Activated CD4-positive, alpha-beta T cell treated with anti-CD3 and anti-CD28 coated beads for 24 hours (primary cell): ENCODE measurements at places on chromosomes 6 and 20.

GRCh38 chr6:150723345-150723658 is 123.6 kb downstream of the PLEKHG1 start:
- no peak for DNase-seq

DNA sequence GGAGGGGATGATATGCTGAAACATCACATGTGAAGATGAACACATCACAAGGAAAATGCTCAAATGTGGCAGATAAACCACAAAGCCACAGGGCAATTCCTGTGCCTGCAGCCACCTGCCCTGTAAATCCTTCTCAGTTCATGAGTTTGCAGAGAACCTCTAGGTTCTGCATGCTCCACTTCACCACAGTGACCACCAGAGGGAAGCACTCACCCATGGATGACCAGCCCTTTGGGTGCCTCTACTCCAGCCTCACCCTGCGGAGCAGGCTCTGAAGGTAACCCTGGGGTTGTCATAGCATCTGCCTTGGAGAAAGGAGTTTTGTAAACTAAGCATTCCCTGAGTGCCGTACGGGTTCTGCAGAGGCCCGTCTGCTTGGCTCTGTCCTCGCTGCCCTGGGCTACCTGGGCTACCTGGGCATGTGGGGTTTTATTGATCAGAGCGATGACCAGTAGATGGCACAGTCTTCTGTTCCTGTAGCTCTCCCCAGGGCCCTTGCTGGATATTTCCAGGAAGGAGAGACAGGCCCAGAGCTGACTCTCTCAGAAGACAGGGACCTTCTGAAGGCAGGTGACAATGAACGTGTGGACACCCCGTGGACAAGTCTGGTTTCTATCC is 31.7 kb upstream of the CST1 start:
- DNase-seq, result no peak

- no peak for DNase-seq
Observed at GRCh38 chr6:33746036-33746600, 587 bp downstream of the IP6K3 start.

DNA sequence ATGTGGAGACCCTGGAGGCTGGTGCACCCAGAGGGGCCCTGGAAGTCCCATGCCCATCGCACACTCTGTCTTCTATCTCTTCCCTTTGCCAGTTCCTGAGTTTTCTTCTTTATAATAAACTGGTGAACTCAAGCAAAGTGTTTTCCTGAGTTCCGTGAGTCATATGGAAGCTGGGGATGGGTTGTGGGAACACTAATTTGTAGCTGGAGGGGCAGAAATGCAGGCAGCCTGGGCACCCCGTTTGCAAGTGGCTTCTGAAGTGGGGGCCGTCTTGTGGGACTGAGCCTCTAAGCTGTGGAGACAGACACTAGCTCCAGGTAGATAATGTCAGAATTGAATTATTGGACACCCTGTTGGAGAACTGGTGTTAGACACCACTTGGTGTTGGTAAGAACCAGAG is 3.2 kb upstream of the PPP1R3G start:
- DNase-seq, result no peak

GRCh38 chr6:166483573-166484250 is 101.0 kb upstream of the MPC1 start:
- no peak for DNase-seq

DNA sequence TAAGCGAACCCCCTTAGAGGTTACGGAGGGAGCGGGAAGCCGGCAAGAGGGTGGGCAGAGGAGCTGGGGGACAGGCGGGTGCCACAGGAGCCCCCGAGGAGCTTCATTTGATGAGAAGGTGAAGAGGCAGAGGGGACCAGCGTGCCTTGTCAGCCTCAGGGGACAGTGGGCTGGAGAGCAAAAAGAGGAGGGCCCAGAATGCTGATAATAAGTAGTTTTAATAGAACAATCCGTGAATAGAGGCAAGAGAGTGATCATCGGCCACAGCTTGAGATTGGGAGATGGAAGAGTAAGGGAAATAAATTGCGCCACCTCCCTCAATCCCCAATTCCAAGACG is 1.3 kb downstream of the COL19A1 start:
- no peak for DNase-seq

DNA sequence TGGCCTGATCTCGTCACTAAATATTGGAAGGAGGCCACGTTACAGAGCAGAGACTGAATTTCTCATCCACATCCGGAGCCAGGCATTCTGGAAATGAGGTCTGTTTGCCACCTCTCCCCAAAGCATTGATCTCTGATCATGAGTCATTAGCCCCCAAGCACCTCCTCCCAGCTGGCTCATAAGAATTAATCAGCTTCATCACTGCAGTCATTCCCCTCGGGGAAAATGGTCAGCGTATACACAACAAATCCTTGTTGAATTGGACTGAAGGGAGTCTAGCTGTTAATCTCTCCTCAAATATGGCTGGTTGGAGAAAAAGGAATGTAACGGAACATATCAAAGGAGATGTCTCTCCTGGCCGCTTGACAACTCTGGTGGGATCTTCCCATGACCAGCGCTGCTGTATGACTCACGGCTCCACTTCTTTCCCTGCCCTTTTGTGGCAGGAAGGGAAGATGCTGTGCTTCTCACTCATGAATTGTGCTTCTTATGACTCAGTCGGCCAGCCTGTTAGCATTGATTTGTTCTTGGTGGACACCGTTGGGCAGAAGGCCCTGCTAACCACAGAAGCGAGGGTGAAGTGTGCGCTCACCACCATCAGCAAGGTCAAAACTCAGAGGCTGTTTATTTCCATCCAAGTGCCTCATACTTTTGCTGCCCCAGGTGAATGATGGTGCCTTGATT is 76.7 kb downstream of the RNF182 start:
- DNase-seq, result no peak

GRCh38 chr6:88301256-88301655 is 135.1 kb upstream of the CNR1 start:
- DNase-seq, result no peak

- DNase-seq, result no peak
Observed at GRCh38 chr6:68743099-68743498, 108.0 kb downstream of the ADGRB3 start.

- DNase-seq, result no peak
Observed at GRCh38 chr20:53495398-53496092, 98.1 kb downstream of the ZNF217 start.

DNA sequence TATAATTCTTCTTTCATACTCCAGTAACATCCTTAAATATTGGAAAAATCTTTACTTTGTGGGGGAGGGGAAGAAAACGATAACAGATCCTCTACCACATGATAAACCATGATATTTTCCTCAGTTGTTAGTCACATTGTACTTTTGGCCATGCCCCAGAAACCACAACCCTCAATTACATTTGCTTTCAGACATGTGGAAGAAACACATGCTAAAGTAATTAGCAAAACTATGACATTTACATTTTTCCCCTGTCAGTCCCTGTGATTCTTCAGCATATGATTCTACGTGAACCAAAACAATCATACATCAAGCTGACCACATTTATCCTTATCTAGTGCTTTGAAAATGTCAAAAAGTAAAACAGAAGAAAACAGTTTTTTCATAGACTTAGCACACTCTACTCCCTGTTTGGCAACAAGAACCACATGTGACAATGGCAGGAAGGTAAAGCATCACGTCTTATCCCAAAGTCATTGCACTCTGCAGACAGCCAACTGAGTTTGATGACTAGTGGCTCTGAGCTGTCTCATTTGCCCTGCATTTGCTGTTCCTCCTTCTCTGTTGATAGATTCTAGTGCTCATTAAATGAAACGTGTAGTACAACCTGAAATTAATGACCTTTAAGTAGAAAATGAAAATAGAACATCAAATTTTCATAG is 505.8 kb upstream of the MARCKS start:
- DNase-seq, result no peak

DNA sequence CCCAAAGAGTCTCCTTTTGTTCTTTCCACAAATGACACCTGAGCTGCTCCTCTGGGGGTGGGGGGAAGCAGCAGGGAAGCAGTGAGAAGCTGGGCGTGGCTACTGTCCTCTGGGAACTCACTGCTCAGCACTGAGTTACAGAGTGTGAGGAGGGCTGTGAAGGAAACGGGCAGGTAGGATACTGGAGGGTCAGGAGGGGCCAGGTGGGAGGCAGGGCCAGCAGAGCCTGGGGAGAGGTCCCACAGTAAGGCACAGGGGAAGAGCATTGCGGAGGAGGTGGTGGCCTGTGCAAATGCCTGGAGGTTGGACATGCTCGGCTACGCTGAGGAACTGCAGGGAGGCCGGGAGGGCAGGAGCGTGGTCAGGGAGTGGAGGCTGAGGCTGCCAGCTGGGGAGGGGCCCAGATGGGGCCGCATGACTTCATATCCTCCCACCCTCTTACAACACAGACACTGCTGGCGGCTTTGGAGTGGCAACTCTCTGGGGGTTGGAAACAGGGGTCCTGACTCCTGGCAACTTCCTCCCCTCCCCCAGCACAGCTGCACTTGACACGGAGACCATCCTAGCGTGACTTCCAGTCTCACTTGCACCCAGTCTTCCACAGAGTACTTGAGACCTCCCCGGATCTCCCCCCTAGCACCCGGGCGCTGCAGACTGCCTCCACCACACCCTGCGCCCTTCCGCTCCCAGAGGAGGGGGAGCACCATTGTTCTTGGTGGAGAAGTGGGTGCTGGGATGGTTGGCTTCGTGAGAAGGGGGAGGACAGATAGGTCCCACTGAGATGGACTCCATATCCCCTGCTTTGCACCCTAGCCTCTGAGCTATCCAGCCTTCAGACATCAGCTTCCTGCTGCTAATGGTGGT is 34.2 kb downstream of the RBM38 start:
- DNase-seq, result no peak

DNA sequence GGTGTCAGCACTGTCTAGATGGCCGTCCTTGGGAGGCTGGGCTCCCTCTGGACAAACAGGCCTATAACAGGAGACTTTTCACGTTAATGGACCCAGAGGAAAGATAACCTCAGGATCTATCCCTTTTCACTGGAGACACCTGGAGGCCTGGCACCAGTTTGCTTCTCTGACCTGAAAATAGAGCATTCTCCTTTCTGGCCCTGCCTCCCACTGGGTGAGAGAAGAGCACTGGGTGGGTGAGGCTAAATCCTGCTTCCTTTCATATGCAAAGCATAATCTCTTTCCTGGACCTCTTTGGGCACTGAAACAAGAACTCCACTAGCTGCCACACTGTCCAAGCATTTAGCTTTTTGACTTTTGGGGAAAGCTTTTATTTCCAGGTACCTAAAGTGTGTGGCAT is 78.3 kb downstream of the FOXO3 start:
- DNase-seq, result no peak

DNA sequence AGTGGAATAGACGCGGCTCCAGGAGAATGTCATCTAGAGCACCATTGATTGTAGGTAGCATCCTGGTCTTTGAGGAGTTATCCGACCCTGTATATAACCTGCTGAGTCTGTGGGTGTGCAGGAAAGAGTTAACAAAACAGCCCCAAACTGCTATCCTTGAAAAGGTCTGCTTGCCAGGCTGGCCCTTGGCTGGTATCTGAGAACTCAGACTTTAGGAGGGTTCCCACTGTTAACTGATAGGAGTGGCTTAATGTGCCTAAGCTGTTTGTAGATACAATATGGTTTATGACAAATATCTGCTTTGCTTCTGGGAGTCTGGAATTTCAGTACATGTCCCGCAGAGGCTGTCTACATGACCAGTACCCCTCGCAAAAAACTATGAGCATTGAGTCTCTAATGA is 27.6 kb upstream of the MCUR1 start:
- no peak for DNase-seq

- no peak for DNase-seq
Observed at GRCh38 chr20:41137614-41138474, 501 bp downstream of the PLCG1 start.

GRCh38 chr20:34526466-34526865 is 10.2 kb downstream of the DYNLRB1 start:
- no peak for DNase-seq

- DNase-seq, result no peak
Observed at GRCh38 chr6:111750753-111751673, 122.2 kb downstream of the FYN start.

DNA sequence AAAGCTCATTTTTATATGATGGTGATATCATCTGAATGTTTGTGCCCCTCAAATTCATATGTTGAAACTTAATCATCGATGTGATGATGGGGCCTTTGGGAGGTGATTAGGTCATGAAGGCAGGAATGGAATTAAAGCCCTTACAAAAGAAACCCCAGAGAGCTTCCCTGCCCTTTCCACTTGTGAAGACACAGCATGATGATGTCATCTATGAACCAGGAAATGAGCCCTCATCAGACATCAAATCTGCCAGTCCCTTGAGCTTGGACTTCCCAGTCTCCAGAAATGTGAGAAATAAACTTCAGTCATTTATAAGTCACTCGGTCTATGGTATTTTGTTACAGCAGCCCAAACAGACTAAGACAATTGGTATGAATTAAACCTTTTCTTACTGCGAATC is 153.1 kb downstream of the MYB start:
- DNase-seq, result no peak

GRCh38 chr20:5078399-5078958 is 41.3 kb downstream of the PCNA start:
- DNase-seq, result peak; percentile 60

DNA sequence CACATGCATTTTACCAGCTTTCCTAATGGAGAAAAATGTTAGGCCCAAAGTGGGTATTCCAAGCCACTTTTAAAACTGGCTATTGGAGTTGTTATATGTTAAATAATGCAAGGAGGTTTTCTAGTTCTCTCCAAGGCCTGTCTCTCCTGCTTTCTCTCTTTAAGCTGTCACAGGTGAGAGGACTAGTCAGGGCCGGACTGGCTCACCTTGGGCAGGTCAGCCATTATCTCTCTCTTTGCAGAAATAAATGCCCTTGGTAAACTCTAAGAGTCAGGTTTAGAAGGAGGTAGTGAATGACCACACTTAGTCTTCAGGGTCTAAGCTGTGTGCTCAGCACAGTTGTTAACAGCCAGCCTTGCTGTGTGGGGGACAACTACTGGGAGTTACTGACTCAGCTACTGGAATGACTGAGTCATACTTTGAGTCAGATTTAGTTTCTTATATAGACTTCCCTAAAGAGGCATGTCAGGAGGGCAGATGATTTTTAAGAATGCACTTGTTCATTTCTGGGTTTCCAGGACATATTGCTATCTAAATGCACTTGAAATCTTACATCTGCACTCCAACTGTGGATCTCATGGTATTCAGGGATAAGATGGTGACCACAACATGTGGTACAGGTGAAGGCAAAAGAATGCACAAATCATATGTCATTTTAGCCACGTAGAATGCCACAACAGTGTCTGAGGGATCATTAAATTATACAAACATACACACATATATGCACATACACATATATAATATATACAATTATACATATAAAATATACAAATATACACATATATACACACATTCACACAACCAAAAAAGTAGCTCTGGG is 719.4 kb downstream of the EPM2A start:
- DNase-seq, result no peak

DNA sequence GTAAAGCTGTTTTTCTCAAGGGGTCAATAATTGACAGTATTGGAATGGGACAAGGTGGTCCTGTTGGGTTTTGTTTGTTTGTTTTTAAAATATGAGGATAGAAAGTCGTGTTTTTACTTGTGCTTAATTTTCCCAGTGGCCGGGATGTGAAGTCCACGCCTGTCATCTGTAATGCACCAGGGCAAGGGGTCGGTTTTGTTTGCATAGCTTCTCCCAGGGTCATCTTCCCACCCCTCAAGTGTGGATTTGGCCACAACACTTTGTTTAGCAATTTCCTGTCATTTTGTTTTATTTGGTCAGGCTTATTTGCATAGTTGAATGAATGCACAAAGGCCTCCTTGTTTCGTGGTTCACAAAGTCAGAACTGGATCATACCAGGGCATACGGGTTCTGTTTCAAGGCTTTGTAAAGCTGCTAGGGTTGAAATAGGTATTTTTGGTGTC is 29.8 kb downstream of the SYNJ2 start:
- DNase-seq, result no peak

- no peak for DNase-seq
Observed at GRCh38 chr20:25066386-25066785, 8.4 kb upstream of the ACSS1 start.

GRCh38 chr6:7389162-7389450 is 436 bp downstream of the CAGE1 start:
- DNase-seq, result no peak
